Stimulated activated CD8-positive, alpha-beta memory T cell treated with anti-CD3 and anti-CD28 coated beads, Interleukin-4, amount 100 ng/mL, for 1 hour (primary cell): ENCODE measurements at places on chromosomes 4 and X.
A peak's percentile ranks its signal among the peaks of the same experiment; 100 is the strongest.

- no peak for DNase-seq
Observed at GRCh38 chr4:127781300-127782024, 660 bp upstream of the HSPA4L start.

DNA sequence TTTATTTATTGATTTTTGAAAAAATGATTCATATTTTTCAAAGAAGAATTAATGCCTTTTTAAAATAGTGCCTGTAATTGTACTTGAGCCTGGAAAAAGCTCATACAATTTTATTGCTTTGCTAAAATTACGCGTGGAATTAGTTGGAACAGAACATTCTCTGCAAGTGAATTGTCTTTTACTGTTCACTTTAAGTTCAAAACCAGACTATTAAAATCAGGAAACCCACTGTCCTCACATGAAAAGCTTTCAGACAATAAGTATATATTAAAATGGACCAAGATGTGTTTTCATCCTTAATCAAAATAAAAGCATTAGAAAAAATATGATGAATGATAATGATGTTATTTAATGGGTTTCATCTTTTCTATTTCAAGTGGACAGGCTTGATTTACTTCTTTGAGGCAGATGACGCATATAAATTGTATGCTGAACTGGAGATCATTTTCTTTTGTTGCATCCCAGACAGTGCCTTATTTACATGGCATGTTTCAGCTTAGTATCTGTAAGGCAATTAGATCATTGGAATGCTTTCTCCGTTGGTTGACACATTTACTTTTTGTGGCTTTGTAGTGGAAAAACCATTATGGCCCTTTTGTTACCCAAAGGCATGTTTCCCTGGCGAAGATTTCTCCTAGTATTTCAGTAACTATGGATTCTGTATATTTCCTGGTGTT is 299.0 kb upstream of the MAGEC2 start:
- no peak for DNase-seq

DNA sequence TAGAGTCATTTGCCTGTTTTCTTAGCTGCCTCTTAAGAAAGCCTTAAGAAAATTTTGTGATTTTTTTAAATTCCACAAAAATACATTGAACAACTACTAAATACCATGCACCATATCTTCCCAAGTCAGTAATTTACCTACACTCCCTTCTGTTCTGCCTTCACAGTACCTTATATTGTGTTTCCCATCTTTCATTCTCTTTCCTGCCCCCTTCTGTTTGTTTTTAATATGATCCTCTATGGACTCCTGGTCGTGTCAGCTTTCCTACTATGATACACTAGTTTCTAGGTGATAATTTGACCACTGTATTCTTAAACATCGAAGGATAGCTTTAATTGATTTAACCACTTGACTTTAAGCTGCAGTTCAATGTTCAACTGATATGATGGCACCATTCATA is 297.7 kb upstream of the HAND2 start:
- no peak for DNase-seq

GRCh38 chr4:90486346-90486745 is 359.2 kb downstream of the CCSER1 start:
- DNase-seq, result no peak

GRCh38 chr4:39544580-39545315 is 17.5 kb upstream of the UGDH start:
- DNase-seq, result no peak

- DNase-seq, result no peak
Observed at GRCh38 chr4:153036931-153037482, 100.9 kb downstream of the FHDC1 start.

- DNase-seq, result no peak
Observed at GRCh38 chr4:16090096-16090705, 6.4 kb upstream of the PROM1 start.

GRCh38 chrX:53442322-53442631 is 8.1 kb upstream of the HSD17B10 start:
- no peak for DNase-seq

DNA sequence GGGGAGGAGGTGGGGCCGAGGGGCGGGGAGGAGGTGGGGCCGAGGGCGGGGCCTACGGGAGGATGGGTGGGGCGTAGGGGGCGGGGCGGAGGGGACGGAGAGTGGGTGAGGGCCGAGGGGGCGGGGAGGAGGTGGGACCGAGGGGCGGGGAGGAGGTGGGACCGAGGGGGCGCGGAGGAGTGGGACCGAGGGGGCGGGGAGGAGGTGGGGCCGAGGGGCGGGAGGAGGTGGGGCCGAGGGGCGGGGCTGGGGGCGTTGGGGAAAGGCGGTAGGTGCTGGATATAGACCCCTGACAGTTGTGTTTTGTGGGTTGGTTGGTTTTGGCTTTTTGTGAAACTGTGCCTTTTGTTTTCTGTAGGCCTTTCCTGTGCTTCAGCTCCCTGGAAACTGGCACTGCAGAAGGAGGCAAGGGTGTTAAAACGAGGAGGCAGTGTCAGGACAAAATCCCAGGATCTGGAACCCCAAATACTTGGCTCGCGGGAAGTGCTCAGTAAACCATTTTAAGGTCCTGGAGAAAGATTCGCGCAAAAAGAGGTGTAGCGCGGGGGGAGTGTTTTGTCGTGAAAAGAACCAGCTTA is 580 bp upstream of the MMGT1 start:
- peak; percentile 59 for DNase-seq

GRCh38 chrX:34849371-34849770 is 93.2 kb upstream of the FAM47B start:
- DNase-seq, result no peak

DNA sequence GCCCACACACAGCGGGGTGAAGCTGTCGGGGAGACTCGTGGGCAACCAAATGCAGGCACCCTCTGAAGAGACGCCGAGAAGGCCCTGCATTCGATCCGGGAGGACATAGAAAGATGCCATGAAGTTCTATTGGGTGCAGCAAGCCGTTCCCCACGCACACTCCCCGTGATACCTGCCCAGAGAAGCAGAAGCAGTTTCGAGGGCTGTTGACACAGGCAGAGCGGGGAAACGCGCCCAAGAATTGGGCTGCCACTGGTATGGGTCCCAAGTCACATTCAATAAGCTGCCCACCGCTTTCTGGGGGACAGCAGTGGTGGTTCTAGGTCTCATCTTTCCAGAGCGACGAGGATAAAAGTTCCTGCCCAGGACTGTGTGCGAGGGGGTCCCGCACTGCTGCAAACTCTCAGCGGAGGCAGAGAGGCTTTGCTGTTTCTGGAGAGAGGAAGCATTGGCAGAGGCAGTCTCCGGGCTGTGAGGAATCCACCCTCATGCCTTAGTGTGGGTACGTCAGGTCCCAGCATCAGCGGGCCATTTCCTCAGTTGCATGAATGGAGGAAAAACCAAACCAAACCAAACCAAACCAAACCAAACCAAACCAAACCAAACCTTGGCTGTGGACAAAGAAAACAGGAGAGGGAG is 10.1 kb downstream of the PITX2 start:
- DNase-seq, result no peak

DNA sequence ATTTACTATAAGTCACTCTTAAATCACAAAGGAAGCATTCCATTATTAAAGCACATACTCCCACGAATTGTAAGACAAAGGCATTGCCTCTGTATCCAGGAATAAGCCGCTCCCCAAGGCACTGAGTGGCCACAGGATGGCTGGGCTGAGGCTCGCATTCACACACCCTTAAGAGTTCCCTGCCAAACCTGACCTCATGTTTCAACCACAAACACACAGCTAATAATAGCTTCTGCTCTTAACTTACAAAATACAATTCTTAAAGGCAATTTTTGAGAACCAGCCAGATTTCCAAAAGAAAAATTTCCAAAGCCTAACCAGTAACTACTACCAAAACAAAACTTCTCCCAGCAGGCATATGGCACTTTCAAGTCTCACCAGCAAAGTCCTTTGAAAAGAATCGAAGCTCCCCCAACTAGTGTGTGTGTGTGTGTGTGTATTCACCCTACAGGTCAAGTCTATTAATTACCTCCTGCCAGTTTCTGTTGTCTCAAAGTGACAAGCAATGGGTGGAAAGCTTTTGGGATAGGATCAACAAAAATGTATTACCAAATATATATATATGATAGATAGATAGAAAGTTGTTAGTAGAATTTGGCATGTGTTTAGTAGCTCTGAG is 36.0 kb downstream of the ARHGAP6 start:
- DNase-seq, result no peak

DNA sequence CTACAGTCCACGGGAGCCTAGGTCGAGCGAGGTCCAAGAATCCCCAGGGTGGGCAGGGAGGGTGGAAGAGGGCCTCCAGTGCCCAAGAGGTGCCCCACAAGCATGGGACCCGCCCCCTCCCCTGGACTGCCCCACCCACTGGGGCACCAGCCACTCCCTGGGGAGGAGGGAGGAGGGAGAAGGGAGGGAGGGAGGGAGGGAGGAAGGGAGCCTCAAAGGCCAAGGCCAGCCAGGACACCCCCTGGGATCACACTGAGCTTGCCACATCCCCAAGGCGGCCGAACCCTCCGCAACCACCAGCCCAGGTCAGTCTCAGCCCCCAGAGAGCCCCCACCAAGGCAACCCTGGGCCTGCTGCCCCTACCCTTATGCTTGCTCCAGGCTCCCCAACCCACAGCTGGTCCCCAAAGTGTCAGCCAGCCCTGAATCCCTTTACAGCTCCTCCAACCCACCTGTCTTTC is at the start of gene GATA1:
TSS of gene GATA1 (plus strand) at position 250 of the 460 bp plus-strand sequence. CDS start 4,520 bp downstream, outside the sequence.
- DNase-seq, result no peak

DNA sequence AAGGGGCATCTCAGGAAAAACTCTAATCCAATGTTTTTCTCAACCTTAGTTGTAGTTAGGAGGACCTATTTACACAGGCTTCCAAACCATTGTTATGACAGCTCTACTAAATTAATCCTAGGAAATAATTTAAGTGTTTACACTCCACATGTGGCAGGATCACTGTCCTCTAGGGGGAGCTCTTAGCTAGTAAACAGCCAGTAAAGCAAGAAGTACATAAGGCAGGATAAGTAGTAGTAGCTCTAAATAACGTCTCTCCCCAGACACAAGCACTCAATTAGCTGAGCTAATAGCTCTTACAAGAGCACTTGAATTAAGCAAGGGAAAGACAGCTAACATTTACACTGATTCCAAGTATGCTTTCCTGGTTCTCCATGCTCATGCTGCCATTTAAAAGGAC is 37.3 kb downstream of the NUDT11 start:
- DNase-seq, result no peak

DNA sequence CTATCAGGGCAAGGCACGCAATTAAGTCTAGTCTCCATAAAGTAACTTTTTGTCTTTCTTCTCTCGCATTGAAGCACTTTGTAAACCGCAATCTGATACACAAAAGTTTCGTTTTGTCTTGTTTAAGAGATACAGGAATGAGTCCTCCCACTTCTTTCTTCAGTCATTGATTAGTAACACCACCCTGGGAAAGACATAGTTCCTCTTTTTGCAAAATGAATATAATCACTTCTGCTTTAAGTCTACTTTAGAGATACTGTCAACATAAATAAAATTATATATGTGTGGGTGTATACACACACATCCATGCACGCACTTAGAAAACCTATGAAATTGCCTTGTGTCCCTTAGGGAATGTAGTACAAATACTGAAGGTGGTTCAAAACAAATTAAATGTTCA is 11.7 kb downstream of the COQ2 start:
- no peak for DNase-seq

DNA sequence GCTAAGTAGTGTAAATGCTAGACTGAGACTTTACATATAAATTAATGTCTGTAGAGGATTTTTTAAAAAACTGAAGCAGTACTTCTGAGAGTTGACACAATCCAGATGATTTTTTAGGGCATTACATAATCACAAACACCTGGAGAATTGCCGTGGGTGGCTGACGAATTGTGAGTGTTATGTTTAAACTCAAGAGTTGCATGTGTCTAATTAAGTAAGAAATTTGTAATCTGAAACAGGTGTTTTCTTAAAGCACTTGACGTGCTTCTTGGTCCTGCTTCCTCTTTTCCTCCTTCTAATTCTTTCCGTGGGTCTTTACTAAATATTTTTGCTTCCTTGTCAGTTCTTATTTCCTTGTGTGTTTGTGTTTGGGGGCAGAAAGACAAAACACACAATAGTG is 27.8 kb downstream of the PIR start:
- DNase-seq, result no peak

GRCh38 chr4:176262243-176262642 is 6.8 kb downstream of the ASB5 start:
- no peak for DNase-seq

GRCh38 chrX:10083809-10084208 is 73.0 kb upstream of the CLCN4 start:
- no peak for DNase-seq

DNA sequence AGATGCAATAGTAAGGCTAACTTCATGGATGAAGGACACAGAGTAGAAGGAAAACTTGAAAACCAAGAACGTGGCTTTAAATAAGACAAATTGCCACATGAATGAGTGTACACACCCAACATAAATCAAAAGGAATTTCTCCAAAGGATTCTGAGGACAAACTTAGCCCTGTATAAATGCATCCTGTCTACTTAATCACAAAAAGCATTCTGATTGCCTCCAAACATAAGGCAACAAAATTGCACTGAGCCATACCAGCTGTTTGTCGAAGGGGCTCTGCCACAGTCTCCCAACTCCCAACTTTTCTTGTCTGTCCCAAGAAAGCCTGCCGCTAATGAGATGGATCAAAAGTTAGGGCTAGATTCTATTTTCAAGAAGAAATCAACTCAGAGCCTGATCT is 194.3 kb downstream of the SOWAHB start:
- DNase-seq, result no peak

DNA sequence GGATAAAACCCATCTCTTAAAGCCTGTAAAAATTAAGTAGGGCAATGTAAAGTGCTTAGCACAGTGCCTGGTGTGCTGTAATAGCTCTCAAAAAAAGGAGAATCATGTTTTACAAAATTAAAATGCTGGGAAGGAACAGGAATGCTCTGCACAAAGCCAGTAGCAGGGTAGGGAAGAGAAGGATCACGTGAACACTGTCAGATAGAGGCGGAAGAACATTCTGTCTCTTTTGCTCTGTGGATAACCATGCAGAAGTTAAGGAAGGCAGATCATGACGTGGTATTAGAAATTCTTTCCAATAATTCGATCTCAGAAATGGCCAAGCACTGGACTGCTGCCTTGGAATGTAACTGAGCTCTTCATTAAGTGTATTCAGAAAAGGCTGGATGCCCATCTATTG is 136.2 kb upstream of the PDLIM3 start:
- DNase-seq, result no peak

- DNase-seq, result no peak
Observed at GRCh38 chr4:142128529-142128928, 492.1 kb downstream of the IL15 start.

DNA sequence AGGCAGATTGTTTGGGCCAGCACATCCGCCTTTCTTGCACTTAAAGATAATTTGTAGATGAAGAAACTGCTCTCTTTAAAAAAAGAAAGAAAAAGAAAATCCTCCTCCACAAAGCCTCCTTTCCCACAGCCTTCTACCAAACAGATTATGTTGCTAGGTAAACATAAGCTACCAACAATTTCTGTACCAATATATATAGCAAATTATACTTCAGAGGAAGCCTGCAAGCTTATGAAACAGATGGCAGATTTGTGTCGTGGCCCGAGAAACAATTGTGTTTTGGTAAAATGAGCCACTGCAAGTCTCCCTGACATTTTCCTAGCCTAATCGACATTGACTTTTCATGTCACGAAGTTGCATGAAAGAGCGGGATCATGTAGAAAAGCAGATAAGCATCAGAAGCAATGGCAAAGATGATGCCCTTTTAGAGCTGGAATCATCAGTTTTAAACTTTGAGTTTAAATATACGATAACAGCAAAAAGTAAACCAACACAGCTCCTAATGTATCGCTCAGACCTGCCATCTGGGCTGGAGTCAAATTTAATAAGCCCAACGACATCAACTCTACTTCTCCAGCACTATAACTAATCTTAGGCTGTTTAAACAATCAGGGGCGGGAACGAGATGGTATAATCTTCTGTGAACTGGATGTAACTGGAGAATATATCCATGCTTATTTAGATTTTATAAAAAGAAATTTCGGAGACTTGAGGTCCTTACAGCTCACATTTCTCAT is 94.9 kb upstream of the PLAC1 start:
- no peak for DNase-seq
